ENCODE measurements at places on chromosomes 6 and 20.
A peak's percentile ranks its signal among the peaks of the same experiment; 100 is the strongest.

GRCh38 chr20:37439223-37439933, 81.7 kb upstream of the NNAT start:
- DNase-seq: no peak

DNA sequence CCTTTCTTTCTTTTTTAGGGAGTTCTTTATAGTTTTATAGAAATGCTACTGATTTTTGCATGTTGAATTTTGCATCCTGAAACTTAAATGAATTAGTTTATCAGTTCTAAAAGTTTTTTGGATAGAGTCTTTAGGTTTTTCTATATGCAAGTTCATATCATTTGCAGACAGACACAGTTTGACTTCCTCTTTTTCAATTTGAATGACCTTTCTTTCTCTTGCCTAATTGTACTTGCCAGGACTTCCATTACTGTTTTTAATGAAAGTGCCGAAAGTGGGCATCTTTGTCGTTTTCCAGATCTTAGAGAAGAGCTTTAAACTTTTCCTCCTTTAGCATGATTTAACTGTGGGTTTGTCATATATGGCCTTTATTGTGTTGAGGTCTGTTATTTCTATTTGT, 21.1 kb upstream of the EDN1 start:
- peak; percentile 62 for DNase-seq

- no peak for DNase-seq
Measured at GRCh38 chr20:33133373-33133941, 34.5 kb upstream of the BPIFA2 start.

GRCh38 chr20:47960277-47960676, 175.0 kb upstream of the SULF2 start:
- DNase-seq: no peak

DNA sequence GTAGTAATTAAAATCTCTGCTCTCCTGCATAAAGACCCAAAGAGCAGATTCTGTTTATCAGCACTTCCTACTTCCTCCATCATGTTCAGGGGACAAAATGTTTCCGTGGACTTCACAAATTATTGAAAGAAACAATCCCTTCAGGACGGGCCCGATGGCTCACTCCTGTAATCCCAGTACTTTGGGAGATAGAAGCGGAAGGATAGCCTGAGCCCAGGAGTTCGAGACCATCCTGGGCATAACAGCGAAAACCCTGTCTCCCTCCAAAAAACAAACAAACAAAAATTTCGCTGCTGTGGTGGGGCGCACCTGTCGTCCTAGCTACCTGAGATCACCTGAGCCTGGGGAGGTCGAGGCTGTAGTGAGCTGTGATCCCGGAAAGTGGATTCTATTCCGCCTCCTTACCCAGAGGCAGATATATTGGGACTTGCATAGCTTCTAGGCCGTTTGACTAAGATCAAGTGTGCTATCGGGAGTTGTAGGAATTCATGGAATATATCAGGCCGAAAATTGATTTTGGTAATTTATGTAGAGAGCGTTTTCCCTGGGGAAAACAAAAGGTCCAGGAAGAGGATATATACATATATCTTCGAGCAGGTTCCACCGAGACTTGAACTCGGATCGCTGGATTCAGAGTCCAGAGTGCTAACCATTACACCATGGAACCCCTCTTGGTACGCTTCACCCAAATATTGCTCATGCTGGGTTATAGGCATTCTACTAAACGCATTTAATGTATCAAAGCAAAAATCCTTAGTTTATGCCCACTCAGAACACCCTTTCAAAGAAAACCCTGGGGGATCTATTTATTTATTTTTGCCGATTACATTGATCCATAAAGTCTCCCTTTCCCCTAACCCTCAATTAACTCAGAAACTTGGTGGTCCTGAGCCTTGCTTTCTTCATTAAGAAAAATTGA, 74.5 kb upstream of the ZNF184 start:
- DNase-seq: peak; percentile 30

- no peak for DNase-seq
Measured at GRCh38 chr20:3046677-3047462, 1.0 kb downstream of the MRPS26 start.

DNA sequence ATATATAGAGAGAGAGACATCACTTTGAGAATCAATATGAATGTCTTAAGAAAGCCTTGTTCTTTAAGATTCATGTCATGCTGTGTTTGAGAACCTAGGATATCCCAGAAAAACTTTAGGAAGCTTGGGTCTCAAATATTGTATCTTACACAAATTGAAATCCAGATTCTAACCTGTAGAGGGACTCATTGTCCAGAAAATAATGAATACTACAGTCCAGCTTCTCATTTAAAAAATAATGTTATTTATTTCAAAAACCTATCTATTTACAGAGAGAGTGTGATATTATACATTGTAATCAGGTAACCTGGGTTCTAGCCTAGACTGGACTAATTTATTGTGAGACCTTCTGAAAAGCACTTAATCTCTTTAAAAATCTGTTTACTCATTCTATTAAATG, 4.2 kb downstream of the RFX6 start:
- no peak for DNase-seq

GRCh38 chr6:48255094-48255493, 144.1 kb upstream of the PTCHD4 start:
- no peak for DNase-seq

- no peak for DNase-seq
Measured at GRCh38 chr6:8110117-8110721, 7.9 kb upstream of the EEF1E1 start.

GRCh38 chr6:17914651-17915050, 72.8 kb downstream of the KIF13A start:
- DNase-seq: no peak

GRCh38 chr6:156017838-156018237, 562.2 kb upstream of the NOX3 start:
- no peak for DNase-seq

Measured in inflammatory macrophage (primary cell).